ENCODE measurements at places on chromosomes 11 and 22.

DNA sequence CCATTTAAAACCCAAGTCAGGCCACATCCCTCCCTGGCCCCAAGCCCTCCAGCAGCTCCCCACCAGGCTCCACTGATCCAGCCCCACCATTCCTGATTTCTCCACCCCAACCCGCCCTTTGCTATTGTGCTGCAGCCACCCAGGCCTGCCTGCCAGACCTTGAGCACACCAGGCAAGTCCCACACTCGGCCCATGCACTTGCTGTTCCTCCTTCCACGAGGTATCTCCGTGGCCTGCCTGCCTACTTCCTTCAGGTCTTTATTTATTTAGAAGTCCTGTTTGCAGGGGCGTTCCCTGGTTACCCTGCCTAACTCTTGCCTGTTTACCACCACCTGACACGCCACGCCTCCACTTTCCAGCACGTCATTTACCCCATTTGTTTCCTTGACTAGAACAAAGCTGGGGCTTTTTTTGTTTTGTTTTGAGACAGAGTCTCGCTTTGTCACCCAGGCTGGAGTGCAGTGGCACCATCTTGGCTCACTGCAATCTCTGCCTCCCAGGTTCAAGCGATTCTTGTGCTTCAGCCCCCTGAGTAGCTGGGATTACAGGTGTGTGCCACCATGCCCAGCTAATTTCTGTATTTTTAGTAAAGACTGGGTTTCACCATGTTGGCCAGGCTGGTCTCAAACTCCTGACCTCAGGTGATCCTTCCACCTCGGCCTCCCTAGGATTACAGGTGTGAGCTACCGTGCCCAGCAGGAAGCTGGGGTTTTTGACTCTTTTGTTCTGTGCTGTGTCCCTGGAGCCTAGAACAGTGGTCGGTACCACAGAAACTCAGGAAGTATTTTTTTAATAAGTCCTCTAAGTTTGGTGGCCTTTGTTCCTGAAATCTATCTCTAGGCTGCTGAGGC is 6.7 kb downstream of the CENPM start:
- no peak for DNase-seq

GRCh38 chr22:23067691-23068090 is 2.6 kb upstream of the GNAZ start:
- DNase-seq: no peak

DNA sequence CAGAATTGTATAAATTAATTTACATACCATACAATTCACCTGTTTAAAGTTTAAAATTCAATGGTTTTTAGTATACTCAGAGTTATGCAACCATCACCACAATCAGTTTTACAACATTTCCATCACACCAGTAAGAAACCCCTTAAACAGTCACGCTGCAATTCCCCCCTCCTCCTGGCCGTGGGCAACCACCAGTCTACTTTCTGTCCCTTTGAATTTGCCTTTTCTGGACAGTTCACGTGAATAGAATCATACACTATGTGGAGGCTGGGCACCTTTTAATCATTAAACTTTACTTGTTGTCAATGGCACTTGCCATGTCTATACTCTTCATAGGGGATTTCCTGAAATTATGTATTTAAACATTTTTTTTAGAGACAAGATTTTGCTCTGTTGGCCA is 20.1 kb upstream of the SWAP70 start:
- no peak for DNase-seq

DNA sequence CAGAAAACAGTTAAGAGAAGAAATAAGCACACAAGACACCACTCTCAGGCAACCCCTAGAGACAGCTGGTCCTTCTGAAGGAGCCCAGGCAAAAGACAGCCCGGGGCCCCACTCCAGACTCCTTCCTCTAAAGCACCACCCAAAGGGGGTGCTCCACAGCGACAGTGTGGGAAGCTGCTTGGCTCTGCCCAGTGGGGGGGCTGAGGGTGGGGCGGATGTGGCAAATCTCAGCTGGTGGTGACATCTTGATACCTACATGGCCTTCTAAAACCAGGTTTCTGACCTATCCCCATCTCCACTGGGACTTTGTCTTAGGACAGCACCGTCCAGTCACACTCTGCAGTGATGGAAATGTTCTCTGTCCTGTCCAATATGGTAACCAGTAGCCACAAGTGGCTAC is 10.2 kb upstream of the APOA1 start:
- no peak for DNase-seq

- no peak for DNase-seq
Observed at GRCh38 chr11:7261578-7261977, 9.9 kb downstream of the SYT9 start.

- no peak for DNase-seq
Observed at GRCh38 chr11:45560913-45561281, 104.5 kb downstream of the CHST1 start.

DNA sequence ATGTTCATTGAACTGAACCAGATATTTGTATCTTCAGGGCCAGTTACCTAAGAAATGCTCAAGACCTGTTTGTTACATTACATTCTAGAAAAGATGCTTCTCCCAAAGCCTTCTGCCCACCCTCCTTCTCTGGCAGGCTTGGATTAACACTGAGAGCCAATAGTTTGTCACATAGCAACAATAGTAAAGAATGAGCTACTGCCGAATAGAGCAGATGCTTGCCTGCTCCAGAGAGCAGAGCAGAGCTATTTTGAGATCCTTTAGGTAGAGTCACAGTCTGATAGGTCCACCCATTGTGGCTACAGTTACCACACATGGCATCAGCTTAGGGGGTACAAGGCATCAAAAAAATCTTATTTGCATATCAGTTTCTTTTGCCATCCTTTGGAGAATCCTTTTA is 13.5 kb upstream of the EP300 start:
- DNase-seq: no peak

GRCh38 chr11:87878373-87878825 is 296.8 kb downstream of the RAB38 start:
- peak; percentile 42 for DNase-seq

DNA sequence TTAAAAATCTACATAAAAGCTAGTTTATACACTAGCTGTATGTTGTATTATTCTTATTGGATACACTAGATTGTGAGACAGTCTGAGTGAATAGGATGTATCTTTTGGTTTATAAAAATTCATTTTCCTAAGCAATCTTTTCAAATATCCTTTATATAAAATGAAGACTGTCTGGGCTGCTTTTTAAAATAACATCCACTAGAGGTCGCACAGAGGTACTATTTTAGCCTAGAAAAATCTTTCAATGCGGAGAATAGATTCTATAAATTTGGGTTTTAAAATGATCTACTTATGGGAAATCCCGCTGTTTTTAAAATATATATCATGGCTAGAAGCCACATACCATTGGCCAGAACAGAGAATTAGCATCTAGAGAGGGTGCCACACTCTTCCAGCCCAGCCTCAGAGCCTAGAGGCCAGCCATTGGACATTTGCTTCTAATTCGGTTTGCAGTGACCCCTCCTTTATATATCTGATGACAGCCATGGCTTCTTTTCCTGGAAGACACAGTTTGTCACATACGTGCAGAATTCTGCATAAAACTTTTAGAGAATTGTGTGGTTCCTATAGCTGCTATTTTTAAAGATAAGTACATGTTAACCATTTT is 7.3 kb downstream of the C11orf97 start:
- DNase-seq: peak; percentile 24

DNA sequence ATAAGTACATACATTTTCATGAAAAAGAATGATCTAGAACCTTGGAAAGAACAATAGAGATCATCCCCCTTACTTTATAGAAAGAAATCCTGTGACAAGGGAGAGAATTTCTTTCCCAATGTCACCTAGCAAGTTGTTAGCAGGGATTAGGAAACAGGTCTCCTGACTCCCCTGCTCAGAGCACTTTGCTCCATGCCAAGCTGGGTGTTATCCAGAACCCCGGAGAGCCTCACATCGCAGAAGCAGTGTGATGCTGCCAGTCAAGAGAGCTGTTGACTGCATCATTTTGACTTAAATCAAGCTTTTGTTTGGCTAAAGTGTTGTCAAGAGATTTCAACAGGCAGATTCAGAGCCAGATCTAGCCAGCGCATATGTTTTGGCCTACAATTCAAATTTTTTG is 3.6 kb upstream of the RRAS2 start:
- DNase-seq: no peak

DNA sequence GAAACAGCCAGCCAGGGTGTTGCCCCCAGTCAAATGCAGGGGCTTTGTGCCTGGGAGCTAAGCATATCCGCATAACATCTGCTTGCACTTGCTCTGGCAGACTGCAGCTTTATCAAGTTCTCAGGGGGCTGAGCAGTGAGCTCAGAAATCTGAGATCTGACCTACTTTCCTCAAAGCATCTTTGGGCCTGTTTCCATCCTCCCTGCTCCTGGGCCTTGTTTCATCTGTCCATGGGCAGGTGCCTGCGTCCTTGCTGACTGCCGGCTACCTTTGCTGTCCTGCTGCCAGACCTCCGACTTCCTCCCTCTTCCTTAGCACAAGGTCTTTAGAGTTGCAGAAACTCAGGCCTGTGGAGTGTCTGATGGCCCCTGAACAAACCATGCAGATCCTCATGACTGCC is 131.2 kb upstream of the B3GAT1 start:
- DNase-seq: no peak

DNA sequence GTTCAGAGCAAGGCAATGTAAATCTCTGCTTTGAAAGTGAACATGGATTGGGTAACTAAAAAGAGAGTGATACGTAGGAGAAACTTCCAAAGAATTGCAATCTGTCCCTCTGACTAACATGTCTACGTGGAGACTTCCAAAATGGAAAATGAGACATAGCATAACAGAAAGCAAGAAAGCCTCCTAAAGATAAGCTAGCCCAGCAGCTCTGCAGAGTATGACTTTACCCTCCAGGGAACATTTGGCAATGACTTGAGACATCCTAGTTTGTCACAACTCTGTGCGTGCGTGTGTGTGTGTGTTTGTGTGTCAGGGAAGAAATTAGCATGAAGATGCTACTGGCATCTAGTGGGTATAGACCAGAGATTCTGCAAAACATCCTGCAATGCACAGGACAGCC is 817.4 kb downstream of the NTM start:
- DNase-seq: peak; percentile 68
